Calu3 (cell line): ENCODE measurements at places on chromosomes 3 and 15. TPM values are rescaled to one million over a fixed set of nuclear protein-coding genes. Genes with fewer than 3 reads are reported as not detected.

Gene B3GNT5
- 42.9 and 43.6 TPM in 2 replicates for total RNA-seq

Gene CMTM8
- 19.0 and 19.9 TPM in 2 replicates for total RNA-seq

DNA sequence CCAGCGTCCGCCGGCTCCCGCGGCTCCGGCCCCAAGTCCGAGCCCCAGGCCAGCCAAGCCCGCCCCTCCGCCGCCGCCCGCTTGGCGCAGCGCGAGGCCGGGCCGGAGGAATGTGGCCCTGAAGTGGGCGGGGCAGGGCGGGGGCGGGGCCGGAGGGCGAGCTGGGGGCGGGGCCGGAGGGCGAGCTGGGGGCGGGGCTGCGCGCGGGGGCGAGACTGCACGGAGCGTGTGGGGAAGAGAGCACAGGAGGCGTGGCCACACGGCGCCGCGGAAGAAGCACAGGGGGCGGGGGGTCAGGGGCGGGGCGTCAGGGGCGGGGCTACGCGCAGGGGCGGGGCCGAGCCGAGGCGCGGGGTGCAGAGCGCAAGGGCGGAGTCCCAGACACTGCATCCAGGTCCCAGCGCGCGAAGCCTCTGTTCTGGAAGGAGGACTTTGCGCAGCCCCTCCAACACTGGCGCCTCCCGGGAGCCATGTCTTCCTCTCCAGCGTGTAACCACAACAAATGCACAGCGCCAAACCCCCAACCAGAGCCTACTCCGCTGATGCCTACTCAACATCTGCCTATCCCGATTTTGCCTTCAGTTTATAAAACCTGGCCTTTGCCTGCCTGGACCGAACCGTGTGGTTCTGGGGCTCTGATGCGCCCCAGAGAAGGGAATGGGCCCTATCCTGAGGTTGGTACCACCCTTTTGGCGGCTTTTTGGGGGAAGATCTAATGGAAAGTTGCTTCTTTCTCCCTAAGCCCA is 105.5 kb downstream of the IQSEC1 start:
- peaks cover 12% of the 10 kb centered on the region for H3K36me3 ChIP-seq
- H3K27ac ChIP-seq, result no peak overlapping the region
- H3K4me3 ChIP-seq, result peak overlapping the region; percentile 86
- H3K27me3 ChIP-seq, result peaks cover 25% of the 10 kb centered on the region
- peaks cover 23% of the 10 kb centered on the region for H3K4me1 ChIP-seq
- DNase-seq, result peak; percentile 86

Gene ADCY5
- total RNA-seq, result 2.5 and 3.6 TPM in 2 replicates

Gene CIB2
- 15.1 and 15.7 TPM in 2 replicates for total RNA-seq

- no peak overlapping the region for H3K4me3 ChIP-seq
- H3K36me3 ChIP-seq, result no peaks in the 10 kb centered on the region
- H3K4me1 ChIP-seq, result no peaks in the 10 kb centered on the region
- no peak for DNase-seq
- no peaks in the 10 kb centered on the region for H3K27me3 ChIP-seq
These were observed 424.6 kb downstream of the GRM7 start for GRCh38 chr3:7285505-7285904.

Gene COX5A
- 272 and 280 TPM in 2 replicates for total RNA-seq

- no peak overlapping the region for H3K4me3 ChIP-seq
- H3K27me3 ChIP-seq, result no peaks in the 10 kb centered on the region
- no peaks in the 10 kb centered on the region for H3K4me1 ChIP-seq
- DNase-seq, result no peak
- no peaks in the 10 kb centered on the region for H3K36me3 ChIP-seq
These were observed 463.4 kb upstream of the ARL6 start for GRCh38 chr3:97301114-97301513.

GRCh38 chr15:89828281-89829145 is 13.9 kb upstream of the ANPEP start:
- no peak for DNase-seq
- H3K4me1 ChIP-seq, result peaks cover 21% of the 10 kb centered on the region
- no peak overlapping the region for H3K4me3 ChIP-seq
- peaks cover 12% of the 10 kb centered on the region for H3K36me3 ChIP-seq
- no peaks in the 10 kb centered on the region for H3K27me3 ChIP-seq

DNA sequence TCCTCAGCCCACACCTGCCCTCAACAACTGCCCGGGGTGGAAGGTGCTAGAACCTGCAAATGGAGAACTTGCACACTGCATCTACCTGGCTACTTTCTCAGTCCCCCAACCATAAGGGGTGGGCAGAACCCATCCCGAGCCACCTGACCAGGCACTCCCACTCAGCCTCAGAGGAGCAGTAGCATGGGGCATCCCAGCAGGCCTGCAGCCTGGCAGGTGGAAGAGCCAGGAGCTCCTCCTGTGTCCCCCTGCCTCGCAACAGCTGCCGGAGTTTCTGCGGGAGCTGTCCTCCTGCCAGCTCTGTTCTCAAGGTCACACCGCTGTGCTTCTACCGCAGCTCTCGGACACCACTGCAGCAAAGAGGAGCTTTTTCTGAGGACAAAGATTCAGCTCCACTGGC is 27.5 kb downstream of the RAB6B start:
- H3K36me3 ChIP-seq, result no peaks in the 10 kb centered on the region
- H3K27ac ChIP-seq, result no peak overlapping the region
- no peak overlapping the region for H3K4me3 ChIP-seq
- DNase-seq, result no peak

DNA sequence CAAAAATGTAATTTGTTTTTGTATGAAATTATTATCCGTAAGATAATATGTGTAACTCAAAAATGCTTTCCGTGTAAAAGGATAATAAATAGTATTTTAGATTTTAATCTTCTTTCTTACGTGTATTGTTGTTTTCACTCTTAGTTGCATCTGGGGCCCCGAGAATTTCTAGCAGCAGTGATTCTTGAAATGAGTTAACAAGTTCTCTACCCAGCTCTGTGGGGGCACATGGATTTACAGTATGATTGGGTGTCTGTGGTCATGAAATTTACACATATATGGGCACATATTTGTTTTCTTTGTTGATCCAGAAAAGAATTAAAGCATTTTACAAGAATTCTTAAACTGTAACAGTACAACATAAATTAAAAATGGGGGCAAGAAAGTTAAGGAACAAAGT is 145.9 kb upstream of the LRRFIP2 start:
- H3K4me1 ChIP-seq, result no peaks in the 10 kb centered on the region
- H3K36me3 ChIP-seq, result peaks cover 47% of the 10 kb centered on the region
- no peak for DNase-seq
- H3K27ac ChIP-seq, result no peak overlapping the region
- no peak overlapping the region for H3K4me3 ChIP-seq

DNA sequence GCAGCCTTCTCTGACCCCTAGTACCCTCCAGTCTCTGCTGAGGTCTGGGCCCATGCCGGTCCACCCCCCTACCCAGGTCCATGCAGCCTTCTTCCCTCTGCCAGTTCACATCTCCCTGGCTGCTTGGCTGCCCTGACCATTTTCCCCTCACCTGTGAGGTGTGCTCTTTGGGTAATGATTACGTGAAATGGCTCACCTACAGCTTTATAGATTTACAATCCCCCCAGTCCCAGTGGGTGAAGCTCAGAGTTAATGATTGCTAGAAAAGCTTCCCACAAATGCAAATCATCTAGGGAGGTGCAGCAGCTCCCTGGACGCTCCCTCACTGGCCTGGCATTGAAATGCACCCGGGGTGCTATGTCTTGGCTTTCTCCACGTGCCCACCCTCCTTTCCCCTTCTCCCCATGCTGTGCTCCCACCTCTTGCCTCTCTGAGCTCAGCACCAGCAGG is 18.7 kb downstream of the PAQR5 start:
- peaks cover 17% of the 10 kb centered on the region for H3K4me1 ChIP-seq
- no peaks in the 10 kb centered on the region for H3K27me3 ChIP-seq
- H3K36me3 ChIP-seq, result peaks cover 6% of the 10 kb centered on the region
- no peak overlapping the region for H3K4me3 ChIP-seq
- peak; percentile 26 for DNase-seq

DNA sequence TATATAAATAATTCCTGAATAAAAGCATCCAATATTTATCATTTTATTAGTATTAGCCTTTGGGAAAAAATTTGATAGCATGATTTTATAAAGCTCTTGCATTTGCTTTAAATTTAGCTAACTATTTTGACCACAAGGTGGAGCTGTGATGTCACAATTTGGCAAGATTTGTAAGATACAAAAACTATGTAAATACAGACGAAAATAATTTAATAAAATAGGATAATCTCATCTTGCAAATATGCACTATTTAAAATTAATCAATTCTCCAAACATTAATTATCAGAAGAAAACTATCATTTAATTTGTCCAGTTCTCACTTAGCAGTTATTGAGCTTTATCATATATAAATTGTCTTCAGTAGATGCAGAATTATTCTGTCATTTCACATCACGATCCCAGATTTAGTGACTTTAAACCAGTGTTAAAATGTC is 95.4 kb downstream of the PLOD2 start:
- H3K27ac ChIP-seq, result no peak overlapping the region
- DNase-seq, result peak; percentile 62
- no peak overlapping the region for H3K4me3 ChIP-seq
- H3K36me3 ChIP-seq, result peaks cover 8% of the 10 kb centered on the region
- H3K27me3 ChIP-seq, result no peaks in the 10 kb centered on the region

DNA sequence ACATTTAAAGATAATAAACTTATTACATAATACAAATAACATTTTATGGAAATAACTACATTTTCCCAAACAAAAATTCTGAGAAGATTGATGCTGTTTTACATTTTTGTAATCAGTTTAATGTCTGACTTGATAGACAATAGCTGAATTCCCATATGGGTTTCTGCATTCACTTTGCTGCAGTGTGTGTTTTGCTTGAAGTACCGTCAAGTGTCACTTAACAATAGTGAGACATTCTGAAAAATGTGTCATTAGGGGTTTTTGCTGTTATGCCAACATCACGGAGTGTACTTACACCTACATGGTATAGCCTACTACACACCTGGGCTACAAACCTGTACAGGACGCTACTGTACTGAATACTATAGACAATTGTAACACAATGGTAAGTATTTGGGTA is 57.5 kb downstream of the USF3 start:
- no peak for DNase-seq
- no peak overlapping the region for H3K27ac ChIP-seq
- no peak overlapping the region for H3K4me3 ChIP-seq
- H3K36me3 ChIP-seq, result no peaks in the 10 kb centered on the region
- no peaks in the 10 kb centered on the region for H3K27me3 ChIP-seq

Gene PARP14
- total RNA-seq, result 95.5 and 168 TPM in 2 replicates

DNA sequence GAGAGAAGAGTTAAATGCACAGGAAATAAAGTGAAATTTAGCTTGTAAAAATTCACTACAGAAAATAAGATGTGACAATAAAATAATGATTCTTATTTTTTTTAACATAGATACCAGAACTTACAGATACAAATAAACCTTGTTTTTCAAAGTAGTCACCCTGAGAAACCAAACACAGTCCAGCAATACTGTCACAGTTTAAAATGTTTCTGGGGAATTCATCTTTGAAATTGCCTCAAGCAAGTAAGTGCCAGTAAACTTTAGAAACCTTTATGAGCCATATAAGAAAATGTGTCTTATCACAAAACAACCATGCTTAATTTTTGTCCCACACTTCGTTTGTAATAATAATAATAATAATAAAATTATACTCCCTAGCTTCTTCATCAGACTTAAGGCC is 19.9 kb downstream of the SHOX2 start:
- no peak for DNase-seq
- no peaks in the 10 kb centered on the region for H3K36me3 ChIP-seq
- no peak overlapping the region for H3K27ac ChIP-seq
- H3K27me3 ChIP-seq, result no peaks in the 10 kb centered on the region
- H3K4me3 ChIP-seq, result no peak overlapping the region

DNA sequence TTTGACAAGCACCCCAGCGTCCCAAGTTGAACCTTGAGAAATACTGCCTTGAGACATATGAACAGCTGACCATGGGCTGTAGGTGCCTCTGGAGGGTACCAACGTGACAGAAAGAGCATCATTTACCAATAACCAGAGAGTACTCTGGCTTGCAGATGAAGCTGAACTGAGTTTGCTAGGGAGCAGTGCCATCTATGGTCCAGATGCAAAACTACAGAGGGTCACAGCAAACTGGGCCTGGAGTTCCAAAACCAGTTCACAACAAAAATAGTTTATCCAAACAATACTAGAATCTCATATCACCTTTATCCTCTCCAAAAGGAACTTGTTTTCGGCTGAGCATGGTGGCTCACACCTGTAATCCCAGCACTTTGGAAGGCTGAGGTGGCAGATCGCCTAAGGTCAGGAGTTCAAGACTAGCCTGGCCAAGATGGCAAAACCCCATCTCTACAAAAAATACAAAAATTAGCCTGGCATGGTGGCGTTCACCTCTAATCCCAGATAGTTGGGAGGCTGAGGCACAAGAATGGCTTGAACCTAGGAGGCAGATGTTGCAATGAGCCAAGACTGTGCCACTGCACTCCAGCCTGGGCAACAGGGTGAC is 69.3 kb downstream of the CHAC1 start:
- no peak overlapping the region for H3K27ac ChIP-seq
- DNase-seq, result peak; percentile 26
- H3K4me1 ChIP-seq, result no peaks in the 10 kb centered on the region
- H3K27me3 ChIP-seq, result no peaks in the 10 kb centered on the region
- peaks cover 13% of the 10 kb centered on the region for H3K36me3 ChIP-seq

Gene CACNA2D2
- total RNA-seq, result 0.12 TPM in 1 of 2 replicates, not detected in the other

- H3K27ac ChIP-seq, result no peak overlapping the region
- no peaks in the 10 kb centered on the region for H3K27me3 ChIP-seq
- no peak overlapping the region for H3K4me3 ChIP-seq
- DNase-seq, result no peak
These were observed 9.1 kb downstream of the RASL12 start for GRCh38 chr15:65058394-65059368.

GRCh38 chr3:73041537-73041936 is 19.9 kb upstream of the EBLN2 start:
- peaks cover 40% of the 10 kb centered on the region for H3K4me1 ChIP-seq
- no peak overlapping the region for H3K27ac ChIP-seq

- no peak overlapping the region for H3K27ac ChIP-seq
- DNase-seq, result no peak
- no peaks in the 10 kb centered on the region for H3K4me1 ChIP-seq
- no peaks in the 10 kb centered on the region for H3K27me3 ChIP-seq
These were observed 60.0 kb downstream of the NR1I2 start for GRCh38 chr3:119841808-119842471.

GRCh38 chr3:190494907-190495306 is 19.0 kb upstream of the IL1RAP start:
- no peaks in the 10 kb centered on the region for H3K27me3 ChIP-seq
- H3K36me3 ChIP-seq, result no peaks in the 10 kb centered on the region
- H3K4me1 ChIP-seq, result peaks cover 44% of the 10 kb centered on the region
- DNase-seq, result no peak
- no peak overlapping the region for H3K27ac ChIP-seq
- H3K4me3 ChIP-seq, result no peak overlapping the region

DNA sequence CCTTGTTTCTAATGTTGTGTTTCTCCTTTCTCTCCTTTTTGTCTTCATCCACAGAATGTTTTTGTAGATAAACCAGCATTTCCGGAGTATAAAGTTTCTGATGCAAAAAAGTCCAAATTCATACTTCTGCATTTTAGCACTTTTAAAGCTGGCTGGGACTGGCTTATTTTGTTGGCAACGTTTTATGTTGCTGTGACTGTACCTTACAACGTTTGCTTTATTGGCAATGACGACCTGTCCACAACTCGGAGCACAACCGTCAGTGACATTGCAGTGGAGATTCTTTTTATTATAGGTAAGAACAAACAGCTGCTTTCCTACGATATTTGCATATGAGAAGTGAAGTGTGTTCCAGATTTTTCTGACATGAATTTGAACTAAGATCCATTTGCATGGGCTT is 199.4 kb downstream of the KCNH8 start:
- no peak overlapping the region for H3K27ac ChIP-seq
- no peak overlapping the region for H3K4me3 ChIP-seq
- DNase-seq, result no peak
- H3K4me1 ChIP-seq, result no peaks in the 10 kb centered on the region
- no peaks in the 10 kb centered on the region for H3K27me3 ChIP-seq
